Stimulated activated CD4-positive, alpha-beta T cell treated with anti-CD3 and anti-CD28 coated beads, Interleukin-15, amount 100 ng/mL, for 1 hour (primary cell): ENCODE measurements at places on chromosomes 6 and 20.

DNA sequence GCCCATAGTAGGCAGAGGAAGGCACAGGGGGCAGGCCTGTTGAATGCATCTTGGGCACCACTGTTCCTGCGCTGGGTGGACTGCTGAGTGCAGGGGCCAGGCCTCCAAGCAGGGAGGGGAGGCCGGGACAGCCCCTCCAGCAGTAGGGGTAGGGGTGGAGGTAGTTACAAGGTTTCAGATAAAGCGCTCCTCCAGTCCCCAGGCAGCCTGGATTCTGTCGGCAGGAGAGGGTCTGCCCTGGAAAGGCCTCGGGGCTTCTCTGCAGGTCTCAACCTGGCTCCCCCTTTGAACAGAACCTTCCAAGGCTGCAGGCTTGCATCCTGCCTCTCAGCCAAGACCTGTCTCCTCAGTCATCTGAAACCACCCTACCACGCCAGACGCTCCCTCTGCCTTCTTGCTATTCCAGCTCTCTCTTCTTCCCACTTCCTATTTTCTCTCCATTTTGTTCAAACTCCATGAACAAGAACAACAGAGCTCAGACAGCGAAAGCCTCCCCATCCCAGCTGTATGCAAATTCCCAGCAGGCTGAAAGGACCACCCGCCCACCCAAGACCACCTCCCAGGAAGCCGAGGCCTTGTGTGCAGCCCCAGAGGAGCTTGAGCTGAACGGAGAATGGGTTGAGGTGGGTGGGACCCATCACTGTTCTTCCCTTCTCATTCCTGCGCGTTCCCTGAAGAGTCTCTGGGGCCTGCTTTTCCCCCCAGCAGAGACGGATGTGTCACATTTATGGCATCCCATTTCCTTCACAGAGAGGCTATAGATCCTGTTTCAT is 1.4 kb downstream of the MLN start:
- DNase-seq, result no peak

DNA sequence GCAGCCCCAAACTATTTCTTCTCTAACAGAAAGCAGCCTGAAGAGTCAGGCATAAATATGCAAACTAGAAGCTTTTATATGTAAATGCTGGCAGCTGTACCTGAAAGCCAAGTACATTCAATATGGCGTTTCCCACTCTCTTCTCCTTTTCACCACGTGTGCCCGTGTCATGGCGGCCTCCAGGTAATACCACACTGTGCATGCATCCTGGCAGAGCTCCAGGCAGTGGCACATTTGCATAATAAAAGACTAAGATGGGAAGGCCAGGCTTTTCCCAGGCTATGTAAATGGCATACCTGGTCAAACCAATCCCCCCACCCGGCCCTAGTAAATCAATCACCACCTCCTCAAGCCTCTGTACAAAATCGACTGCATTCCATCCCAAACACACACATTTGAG is 120.6 kb downstream of the MMUT start:
- DNase-seq, result no peak

DNA sequence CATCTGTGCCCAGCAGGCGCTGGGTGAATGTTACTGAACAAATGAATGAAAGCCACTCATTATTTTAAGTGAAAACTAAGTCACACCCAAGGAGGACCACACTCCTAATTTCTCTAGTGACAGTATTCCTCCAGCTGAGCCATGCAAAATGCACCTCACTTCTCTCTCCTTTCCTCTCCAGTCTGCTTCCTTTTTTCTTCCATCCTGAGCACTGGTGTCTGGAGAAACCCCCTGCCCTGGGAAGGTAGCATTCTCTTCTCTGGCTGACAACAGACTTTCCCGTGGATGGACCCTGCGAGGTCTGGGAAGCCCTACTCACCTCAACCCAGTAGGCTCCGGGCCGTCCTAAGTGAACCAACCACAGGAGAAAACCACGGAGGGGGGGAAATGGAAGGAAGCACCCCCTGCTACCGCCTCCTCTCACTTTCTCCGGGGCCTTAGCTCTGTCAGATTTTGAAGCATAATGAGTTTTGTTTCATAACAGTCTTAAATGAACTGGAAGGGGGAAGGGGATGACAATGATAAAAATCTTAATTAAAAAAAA is 22.6 kb downstream of the TRERF1 start:
- DNase-seq, result no peak

- no peak for DNase-seq
Observed at GRCh38 chr20:12965212-12965869, 43.4 kb upstream of the SPTLC3 start.

GRCh38 chr6:149884215-149884614 is 13.7 kb downstream of the RAET1E start:
- no peak for DNase-seq

DNA sequence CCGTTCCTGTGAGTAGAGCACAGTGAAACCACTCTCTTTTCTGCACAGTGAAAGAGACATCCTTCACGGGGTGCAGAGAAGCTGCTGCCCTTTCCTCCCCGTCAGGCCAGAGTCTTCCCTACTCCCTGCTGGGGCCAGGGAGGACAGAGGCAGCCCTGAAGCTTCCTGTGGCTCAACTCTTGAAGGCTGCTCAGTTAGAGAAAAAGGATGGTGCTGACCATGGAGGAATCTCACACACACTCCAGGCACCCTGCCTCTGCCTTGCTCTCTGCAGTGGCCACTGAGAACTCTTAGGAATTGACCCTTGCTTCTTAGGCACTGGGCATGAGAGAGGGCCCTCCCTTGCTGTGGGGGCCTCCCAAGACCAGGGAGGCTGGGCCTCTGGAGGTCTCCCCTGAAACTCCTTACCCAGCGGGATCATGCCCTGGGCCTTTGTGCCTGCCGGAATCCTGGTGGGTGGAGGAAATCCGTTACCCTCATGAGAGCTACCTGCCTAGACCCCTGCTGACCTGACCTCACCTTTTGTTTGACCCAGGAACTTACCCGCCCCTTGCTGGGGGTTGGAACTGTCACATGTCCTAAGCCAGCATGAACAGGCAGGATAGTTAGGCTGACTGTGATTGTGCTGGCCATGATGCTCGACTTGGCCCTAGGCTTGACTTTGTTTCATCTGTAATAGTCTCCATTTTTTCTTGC is 65.0 kb upstream of the CD93 start:
- no peak for DNase-seq

GRCh38 chr6:44185953-44186634 is 27.5 kb downstream of the CAPN11 start:
- DNase-seq, result no peak

DNA sequence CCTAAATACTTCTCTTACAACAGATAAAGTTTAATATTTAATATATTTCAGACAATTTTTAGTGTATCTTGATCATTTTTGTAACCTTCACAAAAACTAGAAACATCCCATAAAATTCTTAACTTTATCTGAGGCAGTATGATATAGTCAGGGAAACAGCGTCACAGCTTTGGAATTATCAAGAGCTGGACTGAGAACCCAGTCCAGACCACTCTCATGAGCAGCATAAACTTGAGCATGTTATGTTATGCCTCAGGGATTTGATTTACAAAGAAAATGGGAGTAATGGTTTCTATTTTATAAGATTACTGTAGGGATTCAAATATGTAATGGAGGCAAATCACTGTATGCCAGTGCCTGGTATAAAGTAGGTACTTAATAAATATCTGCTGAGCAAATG is 8.3 kb upstream of the MARCKS start:
- DNase-seq, result no peak

- DNase-seq, result no peak
Observed at GRCh38 chr6:117399924-117400323, 25.8 kb downstream of the ROS1 start.
